ENCODE measurements at places on chromosomes 2 and 18.

GRCh38 chr2:1421731-1422130 is 8.5 kb downstream of the TPO start:
- no peak for DNase-seq

DNA sequence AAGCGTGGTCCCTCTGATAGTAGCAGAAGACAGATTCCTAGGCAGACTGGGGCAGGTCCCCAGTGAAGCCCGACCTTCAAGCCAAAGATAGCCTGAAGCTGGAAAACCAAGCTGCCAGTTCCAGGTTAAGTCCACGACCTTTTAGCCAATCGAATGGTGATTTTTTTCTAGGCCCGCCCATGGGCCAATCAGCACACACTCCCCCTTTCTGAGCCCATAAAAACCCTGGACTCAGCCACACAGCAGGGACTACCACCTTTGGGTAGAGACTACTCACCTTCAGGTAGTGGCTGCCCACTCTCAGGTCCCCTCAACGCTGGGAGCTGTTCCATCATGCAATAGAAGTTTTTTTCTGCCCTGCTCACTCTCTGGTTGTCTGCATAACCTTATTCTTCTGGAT is 14.5 kb upstream of the ADI1 start:
- DNase-seq, result no peak

GRCh38 chr2:216589791-216590190 is 43.4 kb upstream of the IGFBP2 start:
- DNase-seq, result no peak

DNA sequence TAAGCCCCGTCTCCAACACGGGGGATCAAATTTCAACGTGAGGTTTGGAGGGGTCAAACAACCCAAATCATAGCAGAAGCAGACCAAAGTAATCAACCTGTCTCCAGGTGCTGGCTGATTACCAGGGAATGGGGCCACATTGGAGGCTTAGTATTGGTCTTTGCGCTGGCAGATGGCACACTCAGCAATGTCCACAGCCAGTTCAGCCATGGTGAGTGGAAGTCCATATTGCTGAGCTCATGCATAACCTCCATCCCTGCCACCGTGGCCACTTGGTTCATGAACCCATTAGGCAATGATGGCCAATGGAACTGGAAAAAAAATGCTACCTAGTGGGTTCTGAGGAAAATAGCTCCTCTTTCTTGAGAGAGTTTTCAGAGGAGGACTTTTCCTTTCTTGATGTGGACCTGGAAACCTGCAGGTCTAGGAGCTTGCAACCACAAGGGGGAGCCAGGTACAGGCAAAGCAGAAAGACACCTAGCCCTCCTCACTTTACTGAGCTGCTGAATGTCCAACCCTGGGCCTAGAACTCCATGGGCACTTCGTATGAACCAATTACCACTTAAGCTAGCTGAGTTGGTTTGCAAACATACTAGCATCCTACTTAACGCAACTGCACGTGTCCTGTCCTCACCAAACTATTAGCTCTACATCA is 128.0 kb upstream of the GYPC start:
- peak; percentile 57 for DNase-seq

- DNase-seq, result no peak
These were observed 44.9 kb downstream of the SERTAD2 start for GRCh38 chr2:64608867-64609226.

- DNase-seq, result no peak
These were observed 17.9 kb downstream of the GREB1 start for GRCh38 chr2:11551569-11552259.

- DNase-seq, result no peak
These were observed 12.7 kb downstream of the ANKRD44 start for GRCh38 chr2:197297772-197298318.

- DNase-seq, result no peak
These were observed 3.8 kb downstream of the PROM2 start for GRCh38 chr2:95278051-95278471.

GRCh38 chr2:240428245-240428644 is 7.2 kb upstream of the GPC1 start:
- DNase-seq, result no peak

- DNase-seq, result no peak
These were observed 49.3 kb downstream of the NRP2 start for GRCh38 chr2:205731583-205731981.

GRCh38 chr2:11029136-11029535 is 117.4 kb downstream of the KCNF1 start:
- DNase-seq, result no peak

GRCh38 chr2:175414882-175415487 is 233.5 kb upstream of the ATP5MC3 start:
- no peak for DNase-seq

- no peak for DNase-seq
These were observed 285.2 kb downstream of the MYCN start for GRCh38 chr2:16225545-16225944.

DNA sequence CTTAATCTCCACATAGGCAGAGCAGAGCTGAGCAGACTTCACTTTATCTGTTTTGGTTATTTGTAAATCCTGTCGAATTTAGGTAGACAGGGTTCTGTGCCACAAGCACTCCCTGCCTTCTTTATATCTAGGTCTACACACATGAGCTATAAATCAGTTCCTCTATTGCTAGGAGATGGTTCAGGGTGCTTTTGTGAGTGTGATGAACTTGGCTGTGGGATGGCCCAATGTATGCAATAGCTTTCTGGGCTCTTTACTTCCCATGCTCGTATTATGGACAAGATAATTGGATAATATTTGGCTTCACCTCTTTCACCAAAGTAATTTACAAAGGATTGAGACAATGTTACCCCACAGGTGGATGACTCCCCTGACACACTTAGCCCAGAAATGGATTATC is 72.2 kb downstream of the PLB1 start:
- no peak for DNase-seq

GRCh38 chr2:219676586-219676985 is 49.2 kb downstream of the SLC4A3 start:
- DNase-seq, result no peak

DNA sequence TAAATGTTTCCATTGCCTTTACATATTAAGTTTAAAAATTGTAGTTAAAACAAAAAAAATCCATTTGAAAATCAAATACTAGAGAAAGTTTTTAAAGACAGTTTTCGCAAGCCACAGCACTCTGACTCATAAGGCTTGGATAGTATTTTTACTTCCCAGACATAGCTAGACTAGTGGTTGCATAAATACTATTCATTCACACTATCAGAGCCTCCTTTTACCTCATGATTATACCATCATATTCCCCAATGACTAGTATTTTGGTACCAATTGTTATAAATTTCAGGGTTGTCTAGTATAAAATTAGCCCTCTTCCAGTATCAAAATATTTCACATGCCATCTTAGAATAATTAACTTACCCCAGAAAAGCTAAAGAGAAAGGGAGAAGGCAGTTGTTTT is 393.5 kb downstream of the ERBB4 start:
- no peak for DNase-seq

DNA sequence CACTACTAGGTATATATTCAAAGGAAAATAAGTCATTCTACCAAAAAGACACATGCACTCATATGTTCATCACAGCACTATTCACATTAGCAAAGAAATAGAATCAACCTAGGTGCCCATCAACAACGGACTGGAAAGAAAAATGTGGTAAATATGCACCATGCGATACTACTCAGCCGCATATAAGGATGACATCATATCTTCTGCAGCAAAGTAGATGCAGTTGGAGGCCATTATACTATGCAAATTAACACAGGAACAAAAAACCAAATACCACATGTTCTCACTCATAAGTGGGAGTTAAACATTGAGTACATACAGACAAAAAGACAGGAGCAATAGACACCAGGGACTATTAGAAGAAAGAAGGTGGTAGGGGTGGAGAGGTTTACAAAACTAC is 412.1 kb upstream of the CWC22 start:
- no peak for DNase-seq

GRCh38 chr2:17813010-17813741 is 3.1 kb upstream of the MSGN1 start:
- no peak for DNase-seq

- peak; percentile 86 for DNase-seq
These were observed 7.5 kb downstream of the SERTAD2 start for GRCh38 chr2:64646007-64646880.

- DNase-seq, result no peak
These were observed 115.5 kb downstream of the DSC3 start for GRCh38 chr18:30927042-30927441.

GRCh38 chr2:170202437-170202836 is 24.5 kb downstream of the MYO3B start:
- no peak for DNase-seq

GRCh38 chr2:121783180-121783579 is 27.7 kb downstream of the TSN start:
- no peak for DNase-seq

DNA sequence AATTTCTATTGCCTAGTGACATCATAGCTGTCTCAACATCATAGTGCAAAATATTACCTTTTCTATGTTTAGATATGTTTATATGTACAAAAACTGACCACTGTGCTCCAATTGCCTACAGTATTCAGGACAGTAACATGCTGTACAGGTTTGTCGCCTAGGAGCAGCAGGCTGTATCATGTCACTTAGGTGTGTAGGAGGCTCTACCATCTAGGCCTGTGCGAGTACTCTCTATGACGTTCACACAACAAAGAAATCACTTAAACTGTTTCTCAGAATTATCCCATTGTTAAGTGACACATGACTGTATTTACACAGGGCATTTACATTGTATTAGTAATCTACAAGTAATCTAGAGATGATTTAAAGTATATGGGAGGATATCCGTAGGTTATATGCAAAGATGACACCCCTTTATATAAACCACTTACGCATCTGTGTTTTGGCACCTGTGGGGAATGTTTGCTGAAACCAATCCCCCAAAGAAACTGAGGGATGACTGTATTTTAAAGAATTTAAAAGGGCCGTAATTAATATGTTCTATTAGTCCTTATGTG is 24.7 kb downstream of the IL1R2 start:
- no peak for DNase-seq

- DNase-seq, result no peak
These were observed 52.6 kb upstream of the RAB27B start for GRCh38 chr18:54775686-54776085.

DNA sequence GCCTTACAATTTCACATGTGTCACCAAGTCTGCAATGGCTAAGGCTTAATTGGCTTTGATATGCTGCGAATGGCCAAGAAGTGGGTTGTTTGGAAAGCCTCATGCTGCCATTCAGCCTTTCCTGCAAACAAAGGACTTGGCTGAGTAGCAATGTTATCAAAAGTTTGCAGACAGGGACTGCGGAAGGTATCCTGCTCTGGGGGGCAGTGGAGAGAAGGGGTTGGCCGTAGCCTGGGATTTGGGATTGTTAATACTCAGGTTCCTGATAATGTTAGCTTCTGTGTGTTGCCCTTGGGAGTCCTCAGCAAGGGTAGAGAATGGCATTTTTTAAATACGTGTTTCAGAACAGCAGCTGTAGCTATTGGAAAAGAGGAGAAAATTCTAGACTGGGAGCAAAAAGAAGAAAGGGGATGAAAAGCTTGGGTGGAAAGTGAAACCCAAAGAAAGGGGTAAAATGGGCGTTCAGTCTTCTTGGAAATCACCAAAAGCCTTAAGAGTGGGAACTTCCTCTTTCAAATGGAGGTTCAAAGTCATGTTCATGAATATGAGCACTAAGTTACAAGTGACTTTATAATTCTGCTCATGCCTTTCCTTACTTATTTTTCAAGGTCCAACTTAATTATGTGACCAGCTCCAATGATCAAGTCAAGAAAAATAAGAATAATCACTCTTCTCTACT is 325.1 kb downstream of the RNF144A start:
- no peak for DNase-seq

DNA sequence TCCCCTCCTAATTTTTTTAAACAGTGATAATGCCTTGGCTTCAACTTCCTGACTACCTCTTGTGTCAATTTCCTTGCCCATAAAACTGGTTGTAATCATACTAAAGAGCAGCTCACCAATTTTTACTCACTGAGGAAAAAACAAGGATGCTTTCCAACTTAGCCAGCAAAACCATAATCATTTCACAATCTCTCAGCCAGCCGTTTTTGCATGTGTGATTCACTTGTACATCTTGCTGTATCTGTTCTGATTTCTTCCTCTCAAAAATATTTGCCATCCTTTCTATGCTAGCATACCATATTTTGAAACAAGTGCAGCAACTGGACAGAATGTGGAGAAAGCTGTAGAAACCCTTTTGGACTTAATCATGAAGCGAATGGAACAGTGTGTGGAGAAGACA is 60.7 kb downstream of the RAB27B start:
- DNase-seq, result no peak

DNA sequence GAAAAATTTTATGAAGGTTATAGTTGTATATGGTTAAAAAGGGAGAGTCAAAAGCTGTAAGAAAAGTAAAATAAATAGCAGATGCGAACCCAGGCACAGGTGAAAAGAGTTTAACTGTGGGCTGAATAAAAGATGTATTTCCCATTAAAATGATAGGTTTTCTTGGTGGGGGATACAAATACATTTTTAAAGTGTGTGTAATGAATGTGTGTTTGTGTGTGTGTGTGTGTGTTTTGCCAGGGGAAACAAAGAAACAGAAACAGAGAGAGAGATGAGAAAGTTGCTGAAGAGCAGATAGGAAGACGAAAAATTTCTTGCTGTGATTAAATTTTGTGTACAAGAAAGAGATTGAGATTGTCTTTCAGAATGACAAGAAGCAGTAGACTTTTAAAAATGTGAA is 12.1 kb downstream of the TFPI start:
- DNase-seq, result no peak

GRCh38 chr2:217685255-217685605 is 317.6 kb downstream of the TNS1 start:
- DNase-seq, result no peak

DNA sequence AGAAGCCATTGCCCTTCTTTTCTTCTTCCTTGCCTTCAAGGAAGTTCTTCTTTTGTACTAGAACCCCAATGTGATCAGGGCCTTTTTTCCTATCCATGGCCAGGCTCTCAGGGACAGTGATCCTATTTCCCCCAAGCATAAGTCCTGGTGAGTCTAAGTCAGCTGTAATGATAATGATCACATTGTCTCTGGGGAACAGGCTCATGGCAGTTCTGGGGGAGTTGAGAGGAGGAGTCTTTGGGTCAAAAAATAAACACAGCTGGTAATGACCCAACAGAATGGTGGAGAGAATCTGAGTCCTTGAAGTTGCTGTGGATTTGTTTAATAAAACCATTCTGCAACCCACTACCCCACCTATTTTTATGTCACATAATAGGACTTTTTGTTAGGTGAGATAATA is 96.6 kb downstream of the SOCS6 start:
- DNase-seq, result no peak

- DNase-seq, result no peak
These were observed 46.1 kb upstream of the PTH2R start for GRCh38 chr2:208360259-208361076.

DNA sequence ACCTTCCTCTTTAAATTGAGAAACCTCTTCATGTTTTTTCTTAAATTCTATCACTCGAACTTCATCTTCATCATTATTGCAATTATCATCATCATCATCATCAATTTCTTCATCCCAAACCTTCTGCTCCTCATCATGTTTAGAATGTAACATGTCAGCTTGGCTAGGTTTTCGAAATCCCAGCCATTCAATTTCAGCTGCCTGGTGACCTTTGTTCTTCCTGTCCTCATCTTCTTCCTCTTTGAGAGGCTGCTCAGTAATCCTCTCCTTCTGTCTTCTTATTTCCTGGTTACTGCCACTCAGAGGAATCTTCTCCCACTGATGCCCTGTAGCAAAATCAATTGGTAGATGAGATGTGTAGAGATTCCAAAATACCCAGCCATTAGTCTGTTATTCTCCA is 4.2 kb downstream of the ERMN start:
- DNase-seq, result no peak

GRCh38 chr2:69298862-69299261 is 88.2 kb downstream of the GFPT1 start:
- DNase-seq, result no peak

- no peak for DNase-seq
These were observed 311.6 kb upstream of the NRP2 start for GRCh38 chr2:205370726-205371125.
